ENCODE measurements at places on chromosomes 11 and 22.

- peak; percentile 23 for DNase-seq
Measured at GRCh38 chr11:85627332-85627997, at the start of gene DLG2. Gene DLG2, minus strand, starts transcription at chr11:85627344.

DNA sequence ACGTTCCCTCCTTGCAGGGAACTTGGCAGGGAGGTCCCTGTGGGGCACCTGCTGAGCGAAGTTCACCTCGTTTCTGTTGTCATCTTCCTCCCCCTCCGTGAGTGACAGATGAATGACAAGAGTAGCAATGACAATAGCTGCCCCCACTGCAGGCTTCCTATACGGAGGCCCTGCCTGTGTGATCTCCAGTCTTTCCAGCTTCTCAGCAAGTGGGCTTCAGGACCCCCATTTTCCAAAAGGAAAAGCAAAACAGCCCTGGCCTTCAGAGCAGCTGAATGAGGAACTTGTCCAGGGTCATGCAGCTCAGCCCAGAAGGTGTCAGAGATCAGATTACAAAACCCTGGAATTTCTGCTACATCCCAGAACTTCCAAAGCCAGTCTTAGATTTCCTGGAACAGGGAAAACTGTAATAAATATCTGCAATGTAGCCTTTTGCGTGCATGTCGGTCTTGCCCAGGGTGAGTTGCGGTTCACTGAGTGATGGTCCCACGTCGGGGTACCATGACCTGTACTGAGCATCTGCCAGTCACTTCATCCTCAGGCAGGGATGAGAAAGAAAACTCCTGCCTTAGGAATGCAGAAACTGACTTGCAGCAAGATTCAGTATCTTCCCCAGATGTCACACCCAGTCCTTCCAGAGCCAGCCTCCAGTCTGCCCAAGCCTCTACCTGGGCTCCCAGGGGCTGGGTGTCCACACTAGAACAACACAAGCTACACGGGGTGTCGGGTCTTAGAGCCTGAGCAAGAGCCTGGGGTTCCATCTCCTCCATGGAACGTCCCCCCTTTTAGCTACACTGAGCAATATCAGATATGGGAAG, 1457.0 kb downstream of the BRD1 start:
- no peak for DNase-seq

- DNase-seq = no peak
Measured at GRCh38 chr11:399731-400211, 5.8 kb downstream of the PKP3 start.

DNA sequence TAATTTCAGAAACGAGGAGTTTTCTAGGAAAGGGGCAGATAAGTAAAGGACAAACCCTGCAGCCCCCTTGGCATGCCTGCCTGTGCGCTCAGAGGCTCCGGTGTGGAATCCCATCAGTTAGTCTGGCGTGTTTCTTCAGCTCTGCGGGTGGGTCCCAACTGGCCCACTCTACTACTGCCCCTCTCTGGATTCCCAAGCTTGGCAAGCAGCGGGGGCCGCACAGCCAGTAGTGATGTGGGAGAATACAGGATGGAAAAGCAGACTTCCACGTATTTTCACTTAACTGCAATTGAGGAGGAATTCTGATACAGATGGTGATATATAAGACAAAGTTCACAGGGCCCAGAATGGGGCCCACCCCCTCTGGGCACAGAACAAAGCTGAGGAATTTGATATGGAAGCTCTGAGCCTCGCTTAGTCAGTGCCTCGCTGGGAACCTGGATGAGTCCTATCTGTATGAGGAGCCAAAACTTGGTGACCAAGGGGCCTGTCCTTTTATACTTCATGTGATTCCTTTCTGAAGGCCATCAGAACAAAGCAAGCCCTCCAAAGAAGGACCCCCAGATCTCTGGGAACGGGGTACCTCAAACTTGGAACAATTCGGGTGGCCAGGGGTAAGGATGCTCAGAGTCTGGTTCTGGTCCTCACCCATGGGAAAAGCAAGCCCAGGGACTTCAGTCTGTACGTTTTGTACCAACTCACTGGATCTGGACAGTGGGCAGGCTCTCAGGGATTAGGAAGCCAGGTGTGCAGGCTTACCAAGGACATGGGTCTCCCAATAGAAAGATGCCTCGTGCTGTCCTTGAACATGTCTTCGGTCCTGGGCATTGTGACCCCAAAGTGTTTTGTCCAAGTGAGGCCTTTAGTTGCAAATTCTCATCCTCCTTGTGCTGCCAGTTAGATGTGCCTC, 26.0 kb downstream of the RELT start:
- DNase-seq = no peak

DNA sequence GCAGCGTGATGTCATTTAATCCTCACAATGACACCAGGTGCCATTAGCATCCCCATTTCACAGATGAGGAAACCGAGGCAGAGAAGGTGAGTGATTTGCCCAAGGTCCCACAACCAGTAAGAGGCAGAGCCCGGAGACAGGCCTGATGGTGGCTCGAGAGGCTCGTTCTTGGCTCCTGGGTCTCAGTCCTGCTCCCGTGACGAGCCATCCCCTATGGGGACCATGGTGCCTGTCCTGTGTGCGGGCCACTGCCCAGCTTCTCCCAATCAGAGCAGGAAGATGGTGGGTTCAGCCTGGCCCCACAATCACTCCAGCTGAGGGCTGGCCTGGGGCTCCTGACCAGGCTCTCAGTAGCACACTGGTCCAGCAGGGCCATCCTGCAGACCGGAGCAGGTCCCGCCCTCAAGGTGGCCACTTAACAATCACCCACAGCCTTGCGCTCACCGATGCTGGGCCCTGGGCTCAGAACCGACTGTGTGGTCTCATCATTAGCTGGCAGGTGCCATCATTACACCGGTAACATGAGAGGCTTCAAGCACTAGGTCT, 3.6 kb downstream of the ALDH3B1 start:
- no peak for DNase-seq

DNA sequence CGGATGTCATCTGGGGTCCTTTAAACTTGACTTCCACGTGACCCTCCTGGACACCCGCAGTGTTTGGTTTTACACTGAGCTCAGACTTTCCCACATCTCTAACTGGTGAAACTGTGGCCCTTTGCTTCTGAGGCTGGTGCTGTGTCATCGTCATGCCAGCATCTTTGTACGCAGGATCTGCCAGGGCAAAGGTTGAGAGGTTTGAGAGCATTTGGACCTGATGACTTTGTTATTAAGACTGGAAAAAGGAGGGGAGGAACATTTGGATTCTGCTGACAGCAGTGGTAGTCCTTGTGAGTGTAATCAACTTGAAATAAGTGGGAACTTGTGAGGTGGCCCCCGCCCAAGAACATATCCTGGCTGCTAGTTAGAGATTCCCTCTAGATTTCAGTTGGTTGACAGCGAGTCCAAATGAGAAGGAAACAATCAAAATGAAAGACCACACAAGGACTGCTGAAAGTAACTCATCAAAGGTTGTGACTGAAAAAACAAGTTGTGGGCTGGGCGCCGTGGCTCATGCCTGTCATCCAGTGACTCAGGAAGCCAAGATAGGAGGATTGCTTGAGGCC, 102.5 kb downstream of the KIAA1671 start:
- DNase-seq = peak; percentile 91

All from activated CD4-positive, alpha-beta T cell treated with anti-CD3 and anti-CD28 coated beads, Interleukin-2, Interleukin-6, amounts not matched to agents 100 ng/mL and 50 ng/mL, durations not matched to agents 16 hours and 8 hours (primary cell).